ENCODE measurements at places on chromosomes 4 and X.

DNA sequence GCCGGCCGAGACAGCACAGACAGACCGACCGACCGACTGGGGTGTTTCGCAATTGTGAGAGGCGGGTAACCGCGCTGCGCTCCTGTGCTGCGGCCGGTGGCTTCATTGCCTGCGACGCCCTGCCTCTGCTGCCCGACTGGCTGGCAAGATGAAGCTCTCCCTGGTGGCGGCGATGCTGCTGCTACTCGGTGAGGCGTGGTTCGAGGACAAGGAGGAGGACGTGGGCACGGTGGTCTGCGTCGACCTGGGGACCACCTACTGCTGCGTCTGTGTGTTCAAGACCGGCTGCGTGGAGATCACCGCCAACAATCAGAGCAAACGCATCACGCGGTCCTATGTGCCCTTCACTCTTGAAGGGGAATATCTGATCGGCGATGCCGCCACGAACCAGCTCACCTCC, 565.7 kb upstream of the SMIM31 start:
- no peak for DNase-seq

DNA sequence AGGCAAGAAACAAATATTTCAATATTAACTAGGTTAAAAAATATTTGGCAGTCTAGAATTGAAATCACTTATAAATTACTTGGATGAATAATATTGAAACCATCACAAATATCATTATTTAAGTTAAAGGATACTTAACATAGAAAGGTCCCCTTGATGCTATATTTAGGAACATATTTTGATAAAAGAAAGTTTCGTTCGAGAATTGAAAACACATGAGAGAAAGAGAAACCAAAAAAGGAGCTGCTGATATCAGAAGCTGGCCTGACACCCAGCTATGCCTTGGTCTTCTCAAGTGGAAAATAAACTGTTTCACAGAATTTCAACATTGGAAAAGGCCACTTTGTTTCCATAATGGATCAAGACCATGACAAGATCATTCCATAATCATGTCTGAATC, 762.4 kb downstream of the DMD start:
- DNase-seq, result no peak

- DNase-seq, result no peak
These were observed 139.2 kb downstream of the HDX start for GRCh38 chrX:84363051-84363450.

DNA sequence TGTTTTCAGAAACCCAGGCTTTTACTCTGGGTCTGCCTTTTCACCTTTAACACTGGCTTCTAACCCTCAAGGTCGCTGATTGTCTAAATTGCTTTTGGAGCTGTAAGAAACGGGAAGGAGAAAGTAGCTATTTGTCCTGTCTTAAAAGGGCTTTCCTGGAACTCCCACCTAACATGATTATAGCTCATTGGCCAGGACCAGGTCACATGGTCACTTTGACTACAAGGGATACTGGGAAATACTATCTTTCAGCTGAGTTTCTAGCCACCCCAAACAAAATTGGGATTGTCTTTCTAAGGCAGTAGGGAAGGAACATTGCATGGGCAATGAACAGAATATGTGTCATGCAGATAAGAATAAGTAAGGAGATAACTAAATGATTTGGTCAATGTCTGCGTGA, 106.7 kb upstream of the ARHGAP24 start:
- no peak for DNase-seq

DNA sequence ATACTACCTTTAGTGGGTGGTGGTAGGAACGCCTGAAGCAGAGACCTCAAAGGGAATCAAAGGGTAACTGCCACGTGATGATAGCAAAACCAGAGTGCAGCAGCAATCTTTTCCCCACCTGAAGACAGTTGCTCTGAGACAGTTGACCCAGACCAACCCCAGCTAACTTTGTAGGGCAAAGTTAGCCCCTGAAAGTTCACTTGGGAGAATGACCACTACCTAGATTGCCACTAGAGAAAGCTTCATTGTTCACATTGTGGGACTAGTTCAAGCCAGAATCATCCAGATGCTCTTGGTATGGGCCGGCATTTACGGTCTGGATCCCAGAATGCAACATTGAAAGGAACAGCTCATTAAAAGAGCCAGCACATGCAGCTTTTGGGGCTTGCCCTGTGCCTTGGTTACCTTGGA, 4.1 kb downstream of the SEPTIN6 start:
- DNase-seq, result no peak

DNA sequence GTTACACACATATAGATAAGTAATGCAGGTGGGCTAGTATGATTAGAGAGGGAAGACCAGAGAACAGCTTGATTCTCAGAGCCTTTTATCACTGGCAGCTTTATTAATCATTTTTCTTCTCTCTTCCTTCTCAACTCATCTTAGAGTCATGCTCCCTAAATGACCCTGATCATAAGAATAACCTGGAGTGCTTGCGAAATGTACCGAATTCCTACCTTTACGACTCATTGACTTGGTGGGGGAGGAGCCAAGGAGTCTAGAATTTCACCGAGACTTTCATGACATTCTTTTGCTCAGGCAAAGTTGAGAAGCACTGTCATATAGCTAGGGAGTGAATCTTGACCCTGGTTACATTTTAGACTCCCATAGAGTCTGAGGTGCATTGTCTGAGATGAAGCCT, 298.9 kb upstream of the PUDP start:
- no peak for DNase-seq

- DNase-seq, result no peak
These were observed 17.8 kb upstream of the TBC1D19 start for GRCh38 chr4:26566133-26566532.

- DNase-seq, result no peak
These were observed 81.2 kb downstream of the SPRY1 start for GRCh38 chr4:123477711-123478209.

- DNase-seq, result no peak
These were observed 793 bp downstream of the TSPAN7 start for GRCh38 chrX:38561951-38562719.

DNA sequence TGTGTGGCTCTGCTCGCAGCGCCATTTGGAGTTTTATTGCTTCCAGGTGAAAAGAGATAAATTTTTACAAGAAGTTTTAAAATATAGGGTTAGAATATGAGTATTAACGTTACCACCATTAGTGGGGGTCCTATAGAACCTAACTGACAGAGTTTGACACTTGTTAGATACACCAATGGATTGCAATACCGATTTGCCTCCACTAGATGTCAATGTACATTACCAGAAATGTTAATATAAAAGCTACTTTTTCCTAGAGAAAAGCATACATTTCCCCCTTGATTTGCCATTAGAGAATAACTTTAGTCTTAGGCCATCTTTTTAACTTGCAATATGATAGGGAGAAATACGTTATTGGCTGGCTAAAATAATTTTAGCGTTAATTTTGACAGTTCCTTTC, 108.4 kb downstream of the LINC00632 start:
- no peak for DNase-seq
